AG04450 (cell line): ENCODE measurements at places on chromosomes 5 and 9.

DNA sequence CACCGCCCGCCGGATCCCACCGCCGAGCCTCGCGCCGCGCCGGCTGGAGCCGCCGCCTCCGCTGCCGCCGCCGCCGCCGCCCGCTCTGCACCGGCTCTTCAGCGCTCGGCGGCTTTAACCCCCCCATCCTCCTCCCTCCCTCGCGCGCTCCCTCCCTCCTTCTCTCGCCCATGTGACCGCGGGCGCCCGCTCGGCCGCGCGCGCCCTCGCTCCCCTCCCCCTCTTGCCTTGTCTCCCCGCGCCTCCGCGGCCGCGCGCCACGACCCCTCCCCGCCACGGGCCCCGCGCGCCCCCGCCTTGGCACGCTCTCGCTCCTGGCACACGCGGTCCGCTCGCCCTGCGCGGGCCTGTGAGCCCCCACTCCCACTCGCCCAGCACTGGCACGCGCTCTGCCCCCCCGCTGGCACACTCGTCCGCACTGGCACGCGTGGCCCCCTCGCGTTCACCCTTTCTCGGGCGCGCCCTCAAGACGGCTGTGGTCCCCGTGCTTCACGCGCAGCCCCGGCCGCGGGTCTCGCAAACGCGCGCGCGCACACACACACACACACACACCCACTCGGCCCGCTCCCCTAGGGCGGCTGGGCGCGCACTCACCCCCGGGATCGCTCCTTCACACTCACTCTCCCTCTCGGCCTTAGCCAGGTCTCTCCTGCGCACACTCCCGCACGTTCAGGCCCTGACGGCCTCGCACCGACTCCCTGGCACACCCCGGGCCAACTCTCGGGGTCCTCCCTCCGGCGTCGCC, at the start of gene CNTFR:
TSS of gene CNTFR (minus strand) at position 89 of the 745 bp plus-strand sequence. CDS start 20,743 bp downstream, outside the sequence.
- DNase-seq, result no peak

DNA sequence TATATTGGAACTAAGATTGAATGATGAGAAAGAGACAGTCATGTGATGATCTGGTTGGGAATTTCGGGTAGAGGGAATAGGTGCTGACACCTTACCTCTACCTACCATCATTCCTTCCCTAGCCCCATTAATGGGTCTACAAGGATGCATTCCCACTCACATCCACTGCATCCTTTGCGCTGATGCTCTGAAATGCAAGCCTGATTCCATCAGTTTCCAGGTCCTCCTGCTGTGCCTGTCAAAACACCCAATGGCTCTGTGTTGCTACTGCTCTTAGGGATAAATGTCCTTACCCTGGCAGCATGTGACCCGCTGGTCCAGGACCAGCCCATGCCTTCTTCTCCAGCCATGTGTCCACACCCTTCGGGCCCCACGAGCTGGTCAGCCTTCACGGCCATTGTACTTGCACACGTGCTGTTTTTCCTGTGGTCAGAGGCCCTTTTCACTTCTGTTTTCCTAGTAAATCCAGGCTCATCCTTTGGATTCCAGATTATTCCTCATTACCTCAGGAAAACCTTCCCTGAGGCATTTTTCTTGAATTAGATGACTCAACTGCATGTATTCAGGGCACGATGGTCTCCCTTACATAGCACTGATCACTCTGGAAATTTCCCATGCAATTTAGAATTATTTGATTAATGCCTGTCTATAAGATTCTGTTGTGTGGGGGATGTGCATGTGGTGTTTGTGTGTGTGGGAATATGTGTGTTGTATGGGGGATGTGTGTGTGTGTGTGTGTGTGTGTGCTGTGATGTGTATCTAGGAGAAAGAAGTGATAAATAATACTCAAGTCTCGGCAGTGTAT, 185.0 kb downstream of the DIRAS2 start:
- DNase-seq, result no peak

DNA sequence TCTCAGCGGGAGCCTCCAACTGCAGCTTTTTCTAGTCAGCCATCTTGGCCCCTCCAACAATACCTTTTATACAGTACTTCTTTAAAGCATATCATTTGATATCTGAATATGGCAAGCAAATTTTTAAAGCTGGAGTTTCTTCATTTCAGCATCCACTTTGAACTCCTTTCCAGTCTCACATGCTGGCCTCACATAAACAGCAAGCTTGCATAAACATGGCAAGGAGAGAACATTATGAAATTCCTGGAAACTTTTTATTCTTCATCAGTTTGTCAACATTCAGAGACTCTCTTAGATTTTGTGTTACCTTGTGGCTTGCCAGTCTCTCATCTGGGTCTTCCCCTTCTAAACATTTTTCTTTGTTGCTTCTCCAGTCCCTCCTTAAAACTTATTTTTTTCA, 745.3 kb downstream of the NR2F1-AS1 start:
- DNase-seq, result no peak

- DNase-seq, result no peak
These were observed 686.5 kb upstream of the DMAC1 start for GRCh38 chr9:8486095-8486494.

GRCh38 chr9:132239518-132239917, 77.7 kb downstream of the NTNG2 start:
- DNase-seq, result no peak

DNA sequence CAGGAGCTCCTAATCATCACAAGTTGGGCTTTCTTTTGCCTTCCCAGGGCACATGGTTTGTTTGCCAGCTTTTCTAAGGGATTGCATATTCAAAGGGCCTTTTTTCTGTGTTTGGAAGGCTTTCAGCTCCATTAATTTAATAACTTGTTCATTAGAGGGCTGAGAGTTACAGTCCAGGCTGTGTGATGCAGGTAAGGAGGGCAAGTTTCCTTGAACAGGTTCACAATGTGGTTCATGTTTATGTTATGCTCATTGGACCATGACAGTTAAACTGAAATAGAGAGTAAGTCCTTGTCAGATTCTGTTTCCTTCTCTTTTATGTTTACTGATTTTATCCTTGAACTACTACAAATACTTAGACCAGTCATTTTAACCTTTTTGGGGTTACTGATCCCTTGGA, 174.4 kb downstream of the MARCHF11 start:
- DNase-seq, result no peak

- no peak for DNase-seq
These were observed 5.7 kb upstream of the RAPGEF1 start for GRCh38 chr9:131745610-131746009.

GRCh38 chr9:69444021-69444420, 119.0 kb downstream of the ENTREP1 start:
- DNase-seq, result no peak

GRCh38 chr5:163310997-163311396, 126.4 kb upstream of the CCNG1 start:
- DNase-seq, result no peak

DNA sequence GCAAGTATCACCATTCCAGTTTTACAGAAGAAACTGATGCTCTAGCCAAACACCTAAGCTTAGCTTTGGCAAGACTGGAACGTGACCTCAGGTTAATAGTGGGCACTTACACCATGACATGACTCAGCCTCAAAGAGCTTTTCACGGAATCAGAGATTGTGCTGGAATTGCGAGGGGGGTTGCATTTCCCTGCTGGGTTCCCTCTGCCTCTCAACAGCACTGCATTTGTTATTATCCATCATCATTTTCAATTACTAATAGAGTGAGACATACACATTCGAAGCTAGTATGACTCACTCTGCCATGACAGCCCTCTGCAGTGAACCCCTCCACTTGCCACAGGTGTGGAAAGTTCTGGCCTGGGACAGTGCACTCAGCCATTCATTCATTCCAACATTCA, 8.0 kb downstream of the SPOCK1 start:
- DNase-seq, result no peak

GRCh38 chr5:140524003-140524402, 23.5 kb upstream of the EIF4EBP3 start:
- DNase-seq, result no peak

DNA sequence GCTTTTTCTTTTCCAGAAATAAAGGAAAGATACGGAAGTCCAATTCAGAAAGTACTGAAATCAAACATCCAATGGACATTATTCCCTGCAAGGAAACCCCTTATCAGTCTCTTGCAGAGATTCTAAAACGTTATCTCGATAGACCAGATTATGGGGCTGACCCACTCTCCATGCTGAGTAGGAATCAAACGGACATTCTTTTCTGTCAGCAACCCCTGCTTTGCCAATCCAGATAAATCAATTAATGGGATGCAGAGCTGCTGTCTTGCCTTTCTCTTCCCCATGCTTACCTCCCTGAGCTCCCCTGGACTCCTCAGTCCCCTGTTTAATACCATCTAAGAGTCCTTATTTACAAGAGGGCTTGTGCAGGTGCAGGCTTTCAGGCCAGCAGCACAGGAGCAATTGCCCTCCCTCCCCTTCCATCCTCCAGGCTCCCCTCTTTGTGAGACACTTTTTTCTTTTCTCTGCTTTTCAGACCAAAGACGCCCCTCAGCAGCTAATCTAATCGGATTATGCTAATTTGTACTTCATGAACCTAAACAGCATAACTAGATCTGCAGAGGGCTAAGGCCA, 14.2 kb downstream of the TAL2 start:
- no peak for DNase-seq

- no peak for DNase-seq
These were observed 93.4 kb downstream of the NRG2 start for GRCh38 chr5:139949710-139950109.

GRCh38 chr9:14348123-14348372, 34.1 kb upstream of the NFIB start:
- no peak for DNase-seq

DNA sequence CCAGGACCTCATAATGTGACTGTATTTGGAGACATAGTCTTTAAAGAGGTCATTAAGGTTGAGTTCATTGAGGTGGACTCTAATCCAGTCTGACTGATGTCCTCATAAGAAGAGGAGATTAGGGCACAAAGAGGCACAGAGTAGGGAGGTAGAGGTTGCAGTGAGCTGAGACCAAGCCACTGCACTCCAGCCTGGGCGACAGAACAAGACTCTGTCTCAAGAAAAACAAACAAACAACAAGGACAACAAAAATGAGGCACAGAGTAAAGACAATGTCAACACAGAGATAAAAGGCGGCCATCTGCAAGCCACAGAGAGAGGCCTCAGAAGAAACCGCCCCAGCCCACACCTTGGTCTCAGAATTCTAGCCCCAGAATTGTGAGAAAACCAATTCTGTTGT, 17.0 kb upstream of the TDRD7 start:
- DNase-seq, result no peak

- DNase-seq, result no peak
These were observed 19.3 kb downstream of the CDKN2A start for GRCh38 chr9:21974722-21975409.

DNA sequence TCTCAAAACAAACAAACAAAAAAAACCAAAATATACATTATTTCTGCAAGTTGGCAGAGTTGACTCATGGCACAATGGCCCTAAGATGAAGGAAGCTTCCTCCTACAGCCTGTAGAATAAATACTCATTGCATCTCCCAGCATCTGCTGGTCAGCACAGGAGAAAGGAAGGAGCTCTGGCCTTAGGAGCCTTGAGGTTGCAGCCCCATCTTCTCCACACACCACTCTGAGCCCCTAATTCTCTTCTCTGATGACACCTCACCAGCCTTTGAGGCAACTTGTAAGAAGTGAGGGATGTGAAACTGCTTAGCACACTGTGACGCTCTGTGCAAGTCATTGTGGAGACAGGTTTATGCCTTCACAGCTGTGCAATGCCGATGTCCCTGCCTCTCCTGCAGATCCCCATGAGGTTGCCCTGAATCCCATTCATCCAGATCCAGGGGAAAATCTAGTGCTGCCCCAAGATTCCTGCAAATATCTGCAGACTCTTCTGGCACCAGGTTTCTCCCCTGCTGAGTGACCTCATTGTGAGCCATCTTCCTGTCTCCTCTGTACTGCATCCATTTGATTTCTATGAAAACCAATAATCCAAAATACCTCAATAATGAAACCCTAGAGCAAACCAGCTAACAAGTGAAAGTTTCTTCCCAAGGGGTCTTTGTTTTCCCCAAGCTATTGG, 65.3 kb upstream of the TGFBR1 start:
- no peak for DNase-seq

GRCh38 chr5:98105681-98106080, 667.8 kb upstream of the RGMB start:
- no peak for DNase-seq

- no peak for DNase-seq
These were observed 746.7 kb upstream of the FAM174A start for GRCh38 chr5:99788482-99788881.

DNA sequence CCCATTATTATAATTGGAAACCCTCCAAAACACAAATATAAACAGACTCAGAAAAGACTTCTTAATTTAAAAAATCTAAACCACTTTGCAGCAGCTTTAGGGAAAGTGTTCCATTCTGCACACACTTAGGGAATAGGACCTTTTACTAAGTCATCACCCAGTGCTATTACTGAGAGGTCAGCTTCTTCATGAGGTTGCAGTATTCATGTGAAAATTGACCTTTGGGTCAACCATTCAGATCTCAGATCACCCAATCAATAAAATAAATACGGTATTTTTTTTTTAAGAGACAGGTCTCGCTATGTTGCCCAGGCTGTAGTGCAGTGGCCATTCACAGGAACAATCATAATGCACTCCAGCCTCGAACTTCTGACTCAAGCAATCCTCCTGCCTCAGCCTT, 21.8 kb downstream of the NR6A1 start:
- DNase-seq, result no peak

GRCh38 chr9:113178087-113178486, 27.3 kb downstream of the SLC31A2 start:
- DNase-seq, result no peak

- no peak for DNase-seq
These were observed 2.7 kb upstream of the HSPA4 start for GRCh38 chr5:133048993-133049725.

DNA sequence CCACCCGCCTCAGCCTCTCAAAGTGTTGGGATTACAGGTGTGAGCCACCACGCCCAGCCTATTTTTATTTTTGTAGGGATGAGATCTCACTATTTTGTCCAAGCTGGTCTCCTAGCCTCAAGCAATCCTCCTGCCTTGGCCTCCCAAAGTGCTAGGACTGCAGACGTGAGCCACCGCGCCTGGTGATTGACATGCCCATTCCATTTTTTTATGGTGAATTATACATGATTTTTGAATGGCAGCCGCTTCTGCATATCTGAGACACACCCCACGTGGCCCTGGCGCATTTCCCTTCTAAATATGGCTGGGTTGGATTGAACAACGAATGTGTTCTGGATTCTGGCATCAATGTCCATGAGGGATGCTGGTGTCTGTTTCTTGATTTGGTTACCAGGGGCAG, 22.7 kb downstream of the PLPP7 start:
- no peak for DNase-seq

DNA sequence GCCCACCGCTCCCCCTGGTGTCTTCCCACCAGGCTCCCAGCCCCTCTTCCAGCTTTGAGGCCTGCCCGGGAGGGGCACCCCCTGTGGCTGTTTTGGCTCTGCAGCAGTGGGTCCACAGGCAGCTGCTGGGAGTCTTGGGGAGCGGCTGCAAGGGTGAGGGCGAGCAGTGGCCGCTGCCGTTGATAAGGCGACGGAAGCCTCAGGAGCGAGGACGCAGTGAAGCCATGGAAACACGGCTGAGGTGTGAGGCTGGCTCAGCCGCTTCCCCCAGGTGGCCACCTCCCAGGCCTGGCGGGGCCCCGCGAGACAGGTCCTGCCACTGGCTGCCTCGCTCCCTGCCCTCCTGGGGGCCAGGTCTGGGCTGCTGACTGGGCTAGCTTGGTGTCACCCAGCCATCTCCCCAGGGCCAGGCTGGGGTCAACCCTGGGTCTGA, 41.5 kb downstream of the CXXC5 start:
- no peak for DNase-seq

GRCh38 chr9:109277451-109277850, 43.4 kb downstream of the EPB41L4B start:
- DNase-seq, result no peak

GRCh38 chr5:174323878-174324281, 278.4 kb downstream of the NSG2 start:
- DNase-seq, result no peak

- DNase-seq, result no peak
These were observed 72.5 kb upstream of the SLC1A1 start for GRCh38 chr9:4417578-4418325.

GRCh38 chr5:161058781-161059180, 206.8 kb upstream of the ATP10B start:
- no peak for DNase-seq
